ENCODE measurements at places on chromosomes 11 and 22. TPM values are rescaled to one million over a fixed set of nuclear protein-coding genes. Genes with fewer than 3 reads are reported as not detected.

The RAB36 gene
- 0.46 TPM for polyA plus RNA-seq

The FXYD2 gene
- 100 TPM for polyA plus RNA-seq

- no peak overlapping the region for H3K4me3 ChIP-seq
- no peaks in the 10 kb centered on the region for H3K4me1 ChIP-seq
- no peaks in the 10 kb centered on the region for H3K27me3 ChIP-seq
- H3K27ac ChIP-seq = no peak overlapping the region
These were observed 10.1 kb downstream of the MMP12 start for GRCh38 chr11:102864724-102865123.

DNA sequence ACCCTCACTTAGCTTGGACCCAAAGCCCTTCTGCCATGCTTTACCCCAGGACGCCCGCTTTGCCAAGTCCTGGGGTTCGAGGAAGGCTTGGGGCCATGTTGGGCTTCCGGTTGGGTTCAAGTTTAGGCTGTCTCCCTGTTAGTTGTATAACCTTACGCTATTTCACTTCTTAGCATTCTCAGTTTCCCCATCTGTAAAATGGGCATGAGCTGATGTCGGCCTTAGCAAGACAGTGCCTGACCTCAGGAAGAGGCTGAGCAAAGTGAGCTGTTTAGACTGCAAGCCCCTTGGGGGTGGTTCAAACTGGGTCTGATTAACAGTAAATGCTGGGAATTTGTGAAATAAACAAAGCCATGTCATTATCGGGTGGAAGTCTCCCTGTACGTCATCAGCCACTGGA lies 3.2 kb upstream of the FGF4 start:
- no peaks in the 10 kb centered on the region for H3K36me3 ChIP-seq
- H3K4me3 ChIP-seq = no peak overlapping the region
- H3K27ac ChIP-seq = no peak overlapping the region

- no peak for DNase-seq
- H3K4me3 ChIP-seq = no peak overlapping the region
- H3K4me1 ChIP-seq = no peaks in the 10 kb centered on the region
These were observed 45.8 kb downstream of the ZNRF3 start for GRCh38 chr22:28929197-28929596.
